Activated CD8-positive, alpha-beta memory T cell treated with anti-CD3 and anti-CD28 coated beads, Interleukin-2, amount 10 ng/mL, durations not matched to agents 7 days and 5 days (primary cell): ENCODE measurements at places on chromosomes 13 and 19. TPM values are rescaled to one million over a fixed set of nuclear protein-coding genes. Genes with fewer than 3 reads are reported as not detected.

GRCh38 chr13:92602560-92602959, 624.0 kb upstream of the GPC6 start:
- no peaks in the 10 kb centered on the region for H3K36me3 ChIP-seq
- H3K27ac ChIP-seq = no peak overlapping the region
- no peaks in the 10 kb centered on the region for H3K27me3 ChIP-seq
- DNase-seq = no peak

DNA sequence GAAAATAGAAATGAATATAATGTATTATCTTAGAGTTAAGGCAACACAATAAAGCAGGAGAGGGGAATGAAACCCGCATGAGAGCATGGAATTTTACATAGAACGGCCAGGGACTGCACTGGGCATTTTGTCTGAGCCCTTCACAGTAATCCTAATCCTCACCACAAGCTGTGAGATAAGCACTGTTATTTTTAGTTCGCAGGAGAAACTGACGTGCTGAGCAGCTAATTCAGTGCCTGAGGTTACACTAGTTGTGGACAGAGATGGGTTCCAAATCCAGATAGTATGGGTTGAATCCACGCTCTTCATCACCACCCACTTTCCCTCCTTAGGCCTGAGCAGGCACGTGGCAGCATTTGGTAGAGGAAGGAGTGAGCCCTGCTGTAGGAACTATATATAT, 24.8 kb upstream of the ZNF527 start:
- no peak overlapping the region for H3K27ac ChIP-seq
- no peaks in the 10 kb centered on the region for H3K27me3 ChIP-seq
- DNase-seq = no peak
- H3K36me3 ChIP-seq = peaks cover 78% of the 10 kb centered on the region

GRCh38 chr13:84834201-84834600, 951.9 kb upstream of the SLITRK1 start:
- H3K27me3 ChIP-seq = no peaks in the 10 kb centered on the region
- H3K36me3 ChIP-seq = no peaks in the 10 kb centered on the region
- no peak for DNase-seq
- no peaks in the 10 kb centered on the region for H3K4me1 ChIP-seq

- DNase-seq = no peak
- peaks cover 41% of the 10 kb centered on the region for H3K36me3 ChIP-seq
- no peaks in the 10 kb centered on the region for H3K27me3 ChIP-seq
- H3K4me3 ChIP-seq = no peak overlapping the region
Observed at GRCh38 chr13:48431431-48431830, 18.5 kb upstream of the LPAR6 start.

DNA sequence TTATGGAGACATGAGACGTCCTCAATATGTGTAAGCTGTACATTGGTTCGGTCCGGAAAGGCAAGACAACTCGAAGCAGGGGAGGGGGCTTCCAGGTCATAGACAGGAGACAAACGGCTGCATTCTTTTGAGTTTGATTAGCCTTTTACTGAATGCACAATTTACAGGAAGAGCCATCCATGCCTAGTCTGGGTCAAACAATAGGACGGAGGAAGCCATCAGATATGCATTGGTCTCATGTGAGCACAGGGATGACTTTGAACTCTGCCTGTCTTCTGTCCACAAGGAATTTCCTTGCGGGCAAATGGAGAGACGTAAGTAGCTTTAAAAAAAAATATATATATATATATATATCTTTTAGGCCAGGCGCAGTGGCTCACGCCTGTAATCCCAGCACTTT, 1.9 kb upstream of the CCNP start:
- peaks cover 46% of the 10 kb centered on the region for H3K27me3 ChIP-seq
- H3K4me3 ChIP-seq = no peak overlapping the region
- H3K27ac ChIP-seq = no peak overlapping the region
- H3K36me3 ChIP-seq = peaks cover 2% of the 10 kb centered on the region
- no peak for DNase-seq

The ZNF470 gene
- 4.0 TPM for total RNA-seq

The JUND gene
- total RNA-seq = 498 TPM
